ENCODE measurements at places on chromosomes 13 and 19.

GRCh38 chr19:3966051-3967017, 4.6 kb downstream of the DAPK3 start:
- peak; percentile 55 for DNase-seq

GRCh38 chr13:40664350-40665125, 1.9 kb downstream of the FOXO1 start:
- peak; percentile 73 for DNase-seq

DNA sequence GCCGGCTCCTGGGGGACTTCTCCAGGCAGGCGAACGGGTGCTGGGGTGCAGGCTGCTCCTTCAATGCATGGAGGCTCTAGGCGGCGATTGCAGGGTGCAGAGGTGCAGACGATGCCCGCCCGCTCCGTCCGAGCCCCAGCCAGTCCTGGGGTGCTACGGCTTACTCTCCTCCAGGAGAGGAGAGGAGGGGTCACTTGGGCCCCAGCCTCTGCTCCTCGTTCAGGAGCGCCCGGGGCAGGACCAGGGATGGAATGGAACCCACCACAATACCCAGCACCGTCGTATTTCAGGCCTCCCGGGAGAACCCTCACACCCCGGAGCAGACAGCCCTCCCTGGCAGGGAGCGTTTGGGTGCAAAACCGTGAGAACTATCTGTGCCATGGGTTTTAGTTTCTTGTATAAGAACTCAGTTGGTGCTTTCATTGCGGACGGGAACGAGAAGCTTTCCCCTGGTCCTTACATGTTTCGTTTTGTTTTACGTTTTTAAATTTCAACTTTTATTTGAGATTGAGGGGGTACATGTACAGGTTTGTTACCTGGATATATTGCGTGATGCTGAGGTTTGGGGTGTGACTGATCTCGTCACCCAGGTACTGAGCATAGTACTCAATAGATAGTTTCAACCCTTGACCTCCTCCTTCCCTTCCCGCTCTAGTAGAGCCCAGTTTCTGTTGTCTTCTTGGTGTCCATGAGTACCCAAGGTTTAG, 46.8 kb downstream of the ARHGEF18 start:
- no peak for DNase-seq

GRCh38 chr19:19537075-19538048, 703 bp upstream of the CILP2 start:
- DNase-seq = peak; percentile 59

GRCh38 chr13:91308299-91308698, 39.2 kb upstream of the MIR17HG start:
- no peak for DNase-seq

DNA sequence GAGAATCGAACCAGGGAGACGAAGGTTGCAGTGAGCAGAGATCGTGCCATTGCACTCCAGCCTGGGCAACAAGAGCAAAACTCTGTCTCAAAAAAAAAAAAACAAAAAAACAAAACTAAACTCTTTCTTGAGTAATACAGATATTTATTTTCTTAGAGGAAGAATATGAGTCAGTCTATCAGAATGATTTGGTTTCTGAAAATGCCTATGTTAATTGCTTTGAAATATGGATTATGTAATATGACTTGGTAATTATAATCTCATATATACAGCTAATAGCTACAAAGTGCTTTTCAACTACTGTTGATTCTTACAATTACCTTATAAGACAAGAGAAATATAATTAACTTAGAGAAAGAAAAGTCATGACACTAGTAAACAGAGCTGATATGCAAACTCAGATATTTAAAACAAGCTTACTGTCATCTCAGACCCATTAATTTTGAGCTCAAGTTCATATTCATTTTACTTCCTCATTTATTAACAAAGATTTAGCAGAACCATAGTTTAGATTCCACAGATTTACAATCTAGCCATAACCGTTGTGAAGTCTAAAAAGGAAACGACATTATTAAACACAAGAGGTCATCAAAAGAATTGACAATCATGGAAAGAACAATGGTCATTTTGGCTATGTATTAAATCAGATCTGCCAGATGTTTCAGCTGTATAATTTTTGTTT, 88.0 kb downstream of the TBC1D4 start:
- DNase-seq = no peak

- no peak for DNase-seq
Measured at GRCh38 chr13:104098421-104098820, 1032.2 kb upstream of the SLC10A2 start.

DNA sequence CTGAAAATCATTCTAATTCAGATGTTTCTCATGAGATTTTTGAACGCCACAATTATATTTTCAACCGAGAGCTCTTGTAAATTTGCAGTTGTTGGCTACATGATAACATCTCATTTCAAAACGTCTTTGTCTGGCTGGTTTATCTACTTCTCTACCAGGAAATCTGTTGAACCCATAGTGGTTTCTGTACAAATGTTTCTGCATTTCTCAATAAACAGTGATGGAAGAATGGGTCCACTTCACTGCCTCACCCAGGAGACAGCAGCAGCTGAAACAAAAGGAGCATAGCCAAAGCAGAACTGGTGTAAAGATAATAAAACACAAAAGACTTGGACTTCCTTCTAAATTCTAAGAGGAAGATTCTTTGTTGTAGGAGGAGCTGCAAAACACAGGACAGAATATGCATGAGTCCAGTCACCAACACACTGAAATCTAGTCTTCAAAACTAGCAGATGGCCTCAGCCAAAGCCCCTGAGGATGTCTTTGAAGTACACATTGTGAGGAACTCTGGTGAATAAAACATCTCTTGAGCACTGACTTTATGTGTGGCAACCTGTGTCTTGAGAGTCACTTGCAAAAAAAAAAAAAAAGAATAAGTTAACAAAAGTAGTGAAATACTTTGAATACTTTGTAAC, 68.6 kb upstream of the FGF14 start:
- peak; percentile 68 for DNase-seq

- no peak for DNase-seq
Measured at GRCh38 chr19:31139871-31140505, 209.2 kb downstream of the TSHZ3 start.

DNA sequence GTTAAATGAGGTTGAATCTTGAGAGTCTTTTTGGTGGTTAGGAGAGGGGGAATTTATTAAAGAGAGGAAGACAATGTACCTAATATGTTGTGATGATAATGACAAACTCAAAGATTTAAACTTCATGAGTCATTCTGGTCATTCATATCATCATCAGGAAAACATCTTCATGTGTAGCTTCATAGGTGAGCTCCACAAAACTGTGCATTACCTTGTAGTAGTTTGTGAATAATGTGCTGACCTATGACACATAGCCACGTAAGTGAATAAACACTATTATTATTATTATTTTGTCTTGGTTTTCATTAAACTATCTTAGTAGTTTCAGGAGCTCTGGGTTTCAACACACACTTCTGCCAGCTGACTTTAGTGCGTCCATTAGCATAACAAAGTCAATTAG, 997 bp upstream of the GPC6 start:
- no peak for DNase-seq

DNA sequence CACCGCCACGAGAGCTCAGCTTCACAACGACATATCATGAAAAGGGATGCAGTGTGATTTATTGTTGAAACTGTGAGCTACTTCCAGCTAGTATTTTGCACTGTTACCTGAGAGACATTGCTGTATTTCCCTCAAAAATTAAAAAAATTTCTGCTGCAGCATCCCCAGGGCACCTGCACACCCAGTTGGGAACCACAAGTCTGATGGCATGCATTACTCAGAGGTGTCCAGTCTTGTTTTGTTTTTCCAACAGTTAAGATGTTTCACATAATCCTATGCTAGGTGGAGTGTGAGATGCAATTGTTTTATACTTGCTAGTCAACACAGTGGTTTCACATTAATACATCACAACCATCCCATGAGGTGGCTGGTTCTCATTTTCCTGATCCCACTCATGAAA, 285.2 kb downstream of the SHISA2 start:
- DNase-seq = no peak

DNA sequence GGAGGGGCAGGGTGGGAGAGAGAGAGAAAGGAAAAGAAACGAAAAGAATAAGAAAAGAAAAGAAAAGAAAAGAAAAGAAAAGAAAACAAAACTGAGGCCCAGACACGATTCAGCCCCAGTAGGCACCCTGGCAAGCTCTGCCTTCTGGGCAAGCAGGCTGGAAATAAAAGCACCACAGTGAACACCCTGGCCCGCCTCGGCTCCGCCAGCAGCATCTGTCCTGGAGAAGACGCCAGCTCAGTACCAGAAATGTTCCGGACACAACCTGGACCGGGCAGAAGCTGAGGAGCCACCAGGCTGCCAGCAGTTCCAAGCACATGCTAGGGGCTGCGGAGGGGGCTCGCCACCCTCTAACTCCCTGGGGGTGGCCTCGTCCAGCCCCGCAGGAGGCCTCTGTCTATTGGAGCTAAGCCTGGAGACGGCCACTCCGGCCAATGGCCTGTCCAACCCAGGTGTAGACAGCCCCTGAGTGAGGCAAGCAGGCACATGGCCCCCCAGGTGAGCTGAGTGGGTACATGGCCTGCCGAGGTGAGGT, 11.4 kb upstream of the CPAMD8 start:
- DNase-seq = no peak

DNA sequence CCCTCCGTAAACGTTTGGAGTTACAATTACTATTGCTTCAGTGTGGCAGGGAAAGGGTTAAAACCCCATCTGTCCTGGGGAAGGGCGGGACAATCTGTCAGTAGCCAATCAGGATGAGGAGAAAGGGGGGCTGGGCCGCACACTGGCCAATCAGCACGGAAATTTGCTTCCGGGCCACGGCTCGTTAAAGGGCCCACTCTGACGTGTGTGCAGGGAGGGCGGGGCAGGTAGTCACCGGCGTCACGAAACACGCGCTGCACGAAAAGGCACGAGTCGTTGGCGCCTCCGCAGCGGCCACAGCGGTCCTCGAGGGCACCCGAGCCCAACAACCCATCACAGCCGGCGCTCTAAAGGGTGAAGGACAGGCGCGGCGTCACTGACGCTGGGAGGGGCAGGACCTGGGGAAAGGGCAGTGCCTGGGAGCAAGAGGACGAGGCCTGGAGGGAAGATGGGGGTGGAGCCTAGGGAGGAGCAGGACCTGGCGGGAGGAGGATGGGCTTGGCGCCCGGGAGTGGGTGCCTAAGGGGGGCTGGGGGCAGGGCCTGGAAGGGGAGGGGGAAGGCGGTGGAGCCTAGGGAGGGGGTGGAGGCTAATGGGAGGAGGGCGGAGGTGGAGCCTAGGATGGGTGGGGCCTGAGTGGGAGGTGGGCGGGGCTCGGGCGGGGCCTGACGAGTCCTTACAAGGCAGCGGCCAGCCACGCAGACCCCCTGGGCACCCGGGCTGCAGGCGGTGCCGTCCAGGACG, 4.9 kb downstream of the ADAMTSL5 start:
- DNase-seq = peak; percentile 97

GRCh38 chr13:103531278-103531677, 465.1 kb upstream of the SLC10A2 start:
- no peak for DNase-seq

DNA sequence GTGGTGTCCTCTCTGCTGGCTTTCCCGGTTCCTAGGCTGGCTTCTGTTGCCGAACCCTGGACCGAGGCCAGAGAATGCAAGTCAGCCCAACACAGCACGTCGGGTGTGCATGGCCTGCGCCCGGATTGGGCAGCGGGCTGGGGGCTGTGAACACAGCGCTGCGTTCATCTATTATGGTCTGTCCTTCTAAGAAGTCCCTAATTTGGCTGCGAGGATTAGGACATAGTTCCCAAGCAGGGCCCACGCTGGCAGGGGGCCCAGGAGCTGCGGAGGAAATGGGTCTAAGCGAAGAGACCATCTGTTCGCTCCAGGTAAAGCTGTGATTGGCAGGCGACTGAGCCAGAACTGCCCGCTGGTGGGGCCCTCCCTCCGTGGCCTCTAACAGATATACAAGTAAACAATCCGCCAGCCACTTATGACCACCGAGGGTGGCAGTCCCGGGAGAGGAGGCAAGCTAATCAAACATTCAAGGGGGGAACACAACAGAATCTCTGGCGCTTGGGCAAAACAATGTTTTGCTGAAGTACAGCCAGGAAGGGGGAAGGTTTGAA, 6.0 kb downstream of the SYCE2 start:
- DNase-seq = no peak

- peak; percentile 92 for DNase-seq
Measured at GRCh38 chr19:43470288-43470687, 4.9 kb upstream of the LYPD3 start.

DNA sequence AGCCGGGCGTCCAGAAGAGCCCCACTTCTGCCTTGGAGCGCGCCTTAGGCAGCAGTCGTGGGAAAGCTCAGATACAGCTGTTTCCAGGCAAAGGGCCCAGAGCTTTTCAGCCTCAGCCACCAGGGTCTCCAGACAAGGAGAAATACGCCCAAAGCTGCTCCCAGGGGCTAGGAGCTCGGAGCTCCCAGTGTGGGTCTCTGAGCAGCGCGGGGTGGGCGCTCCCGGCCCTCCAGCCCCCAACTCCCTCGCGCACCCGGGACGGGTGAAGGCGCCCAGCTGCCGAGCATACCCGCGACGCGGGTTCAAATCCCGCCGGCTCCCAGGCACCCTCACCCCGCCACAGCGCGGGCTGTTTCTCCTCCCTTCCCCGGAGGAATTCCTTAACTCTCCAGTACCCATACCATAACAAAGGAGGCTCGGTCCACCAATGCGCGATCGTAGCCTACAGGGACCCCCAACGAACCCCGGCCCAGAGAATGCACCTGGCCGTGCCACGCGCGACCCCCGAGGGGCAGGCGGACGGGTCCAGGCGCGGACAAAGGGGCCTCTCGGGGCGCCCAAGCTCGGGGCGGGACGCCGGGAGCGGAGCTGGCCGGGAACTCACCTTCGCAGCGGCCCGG, 507 bp downstream of the COL4A1 start:
- no peak for DNase-seq

- DNase-seq = no peak
Measured at GRCh38 chr19:47670736-47671135, 42.5 kb upstream of the EHD2 start.

GRCh38 chr13:30033681-30034457, 183.5 kb upstream of the UBL3 start:
- DNase-seq = no peak

- no peak for DNase-seq
Measured at GRCh38 chr13:58085819-58086218, 454.3 kb downstream of the PCDH17 start.

- no peak for DNase-seq
Measured at GRCh38 chr13:30404207-30404606, 18.1 kb upstream of the UBE2L5 start.

- DNase-seq = no peak
Measured at GRCh38 chr13:37539170-37539569, 59.4 kb downstream of the POSTN start.

DNA sequence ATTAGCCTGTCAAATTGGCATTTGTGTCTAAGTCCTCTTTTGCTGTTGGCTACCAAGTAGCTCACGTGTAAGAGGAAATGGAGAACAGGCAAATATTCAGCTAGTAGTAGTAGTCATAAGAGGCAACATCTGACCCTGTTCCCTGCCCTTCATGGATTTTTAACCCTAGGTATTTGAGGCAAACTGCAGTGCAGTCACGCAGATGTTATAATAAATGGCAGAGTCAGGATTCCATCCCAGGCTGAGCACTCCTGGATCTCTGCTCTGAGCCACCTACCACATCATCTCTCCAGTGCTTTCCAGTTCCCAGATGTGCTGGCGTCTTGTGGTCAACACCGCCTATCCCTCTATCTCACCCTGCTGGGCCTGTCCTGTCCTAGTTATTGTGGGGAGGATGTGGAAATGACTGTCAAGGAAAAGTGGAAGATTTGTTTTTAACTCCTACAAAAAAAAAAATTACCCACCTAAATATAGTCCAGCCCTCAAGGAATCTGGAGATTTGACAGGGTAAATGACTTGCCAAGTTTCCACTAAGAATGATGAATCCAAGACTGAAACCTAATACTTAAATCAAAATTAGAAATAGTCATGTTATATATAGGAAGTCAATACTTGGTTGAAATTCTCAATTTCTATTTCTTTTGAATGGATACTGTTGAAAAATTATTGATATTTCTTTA, 322.9 kb downstream of the GPC6 start:
- DNase-seq = no peak

GRCh38 chr19:57802269-57802668, 12.4 kb downstream of the ZNF552 start:
- DNase-seq = no peak

Data from trophoblast cell (in vitro differentiated cells and primary cell).